ENCODE measurements at places on chromosomes 1 and 21. TPM values are rescaled to one million over a fixed set of nuclear protein-coding genes. Genes with fewer than 3 reads are reported as not detected.

The HES2 gene
- total RNA-seq: 0.35 TPM

The CA6 gene
- 1.2 TPM for total RNA-seq

The CFAP410 gene
- 17.6 TPM for total RNA-seq

The C4BPB gene
- total RNA-seq: 0.51 TPM

The KRTAP19-1 gene
- not detected for total RNA-seq

The A3GALT2 gene
- not detected for total RNA-seq

The TENT5C gene
- total RNA-seq: 4.1 TPM

The FABP3 gene
- not detected for total RNA-seq

The SLC1A7 gene
- not detected for total RNA-seq

The OR2AJ1 gene
- not detected for total RNA-seq

The STYXL2 gene
- total RNA-seq: not detected

The PBX1 gene
- total RNA-seq: 0.16 TPM

The FCRL2 gene
- not detected for total RNA-seq

The DEPDC1 gene
- total RNA-seq: 11.4 TPM

The CFH gene
- total RNA-seq: 0.93 TPM

The NFIA gene
- 7.0 TPM for total RNA-seq

The SLAMF8 gene
- total RNA-seq: 3.2 TPM

The TSEN15 gene
- total RNA-seq: 44.8 TPM

The B3GALT2 gene
- 2.4 TPM for total RNA-seq

The MAP3K21 gene
- 2.8 TPM for total RNA-seq

The ADGRL4 gene
- not detected for total RNA-seq

The RAB13 gene
- 9.5 TPM for total RNA-seq

The CR1L gene
- total RNA-seq: not detected

The P3H1 gene
- total RNA-seq: 35.6 TPM

The CFHR3 gene
- not detected for total RNA-seq

The LORICRIN gene
- not detected for total RNA-seq

The TNFRSF18 gene
- total RNA-seq: 97.1 TPM

The DNAI4 gene
- total RNA-seq: 0.86 TPM

The RXRG gene
- not detected for total RNA-seq

The RHCE gene
- 0.33 TPM for total RNA-seq

The ACOT7 gene
- 109 TPM for total RNA-seq

The OR2T33 gene
- total RNA-seq: not detected

The RYR2 gene
- 0.13 TPM for total RNA-seq

The SPRR2F gene
- total RNA-seq: not detected

The ADAMTS4 gene
- total RNA-seq: 0.58 TPM

The SPRR1A gene
- not detected for total RNA-seq

The TGFB2 gene
- total RNA-seq: not detected

The HTR6 gene
- total RNA-seq: not detected

The RCSD1 gene
- total RNA-seq: 47.9 TPM

The MIXL1 gene
- not detected for total RNA-seq

The SLC45A3 gene
- 0.29 TPM for total RNA-seq

The ZNF695 gene
- total RNA-seq: 0.38 TPM

The SPRR1B gene
- not detected for total RNA-seq

The PTPRU gene
- 0.13 TPM for total RNA-seq

The MFSD2A gene
- 28.7 TPM for total RNA-seq

The PLA2G2C gene
- total RNA-seq: not detected

The C1orf94 gene
- not detected for total RNA-seq

The ANGPTL3 gene
- total RNA-seq: not detected

The ANGPTL1 gene
- not detected for total RNA-seq

The SPATA45 gene
- total RNA-seq: not detected

The CDA gene
- not detected for total RNA-seq

The CCDC27 gene
- not detected for total RNA-seq

The SMPDL3B gene
- not detected for total RNA-seq

All from CD8-positive, alpha-beta memory T cell (primary cell).